Left kidney (tissue), 8 donors: ENCODE measurements at places on chromosomes 2 and 18. TPM values are rescaled to one million over a fixed set of nuclear protein-coding genes. Genes with fewer than 3 reads are reported as not detected.

DNA sequence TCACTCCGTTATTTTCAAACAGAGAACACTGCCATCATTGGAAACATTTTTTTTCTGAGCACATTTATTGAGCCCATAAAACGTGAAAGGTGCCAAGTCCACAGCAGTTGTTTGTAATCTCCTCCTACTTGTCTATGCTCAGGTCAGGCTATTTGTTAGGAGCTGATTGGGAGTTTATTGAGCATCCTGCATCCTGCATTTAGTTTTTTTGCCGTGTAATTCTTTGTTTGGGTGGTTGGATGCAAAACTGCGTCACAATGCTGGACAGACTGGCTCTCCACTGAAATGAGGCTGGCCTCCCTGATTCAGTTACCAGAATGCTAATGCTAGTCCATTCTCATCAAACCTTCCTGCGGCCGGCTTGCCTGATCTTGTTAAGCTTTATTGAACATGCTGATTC lies 71.4 kb downstream of the RAPGEF4 start:
- peak; percentile 14 for DNase-seq

GRCh38 chr2:214575030-214575429 lies 164.2 kb downstream of the VWC2L start:
- DNase-seq, result no peak

The HPCAL1 gene
- polyA plus RNA-seq, result 22.7 TPM

- DNase-seq, result no peak
These were observed 87.8 kb downstream of the NOL10 start for GRCh38 chr2:10601866-10602566.

DNA sequence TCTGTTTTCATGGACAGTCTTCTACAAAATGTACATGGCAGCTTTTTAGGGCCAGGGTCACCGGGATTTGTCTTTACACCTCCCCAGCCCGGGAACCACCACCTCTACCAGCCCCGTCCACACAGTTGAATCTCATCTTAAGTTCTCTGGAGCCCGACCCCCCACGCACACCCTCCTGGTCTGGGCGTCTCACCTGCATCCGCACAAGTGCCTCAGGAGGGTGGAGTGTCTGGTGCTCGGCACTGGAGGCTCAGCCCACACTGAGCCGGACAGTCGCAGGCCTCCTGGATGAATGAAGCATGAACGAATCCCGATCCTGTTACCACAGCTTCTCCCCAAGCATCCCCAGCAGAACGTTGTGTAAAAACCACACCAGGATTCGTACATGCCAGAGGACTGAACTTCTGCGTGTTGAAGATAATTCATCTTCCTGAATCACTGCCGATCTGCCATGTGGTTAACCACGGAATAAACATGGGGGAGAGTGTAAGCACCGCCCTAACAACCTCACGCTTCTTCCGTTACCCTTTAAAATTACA lies 162.0 kb downstream of the RTP5 start:
- DNase-seq, result no peak

- no peak for DNase-seq
These were observed 202 bp downstream of the MCEE start for GRCh38 chr2:71129902-71130151.

- no peak for DNase-seq
These were observed 124.9 kb downstream of the PRKCE start for GRCh38 chr2:45776160-45776955.

The SH3RF3 gene
- polyA plus RNA-seq, result 4.0 TPM

The DNAJC5G gene
- 2.0 TPM for polyA plus RNA-seq

- DNase-seq, result no peak
These were observed 1.7 kb downstream of the NAT8 start for GRCh38 chr2:73640511-73640911.

- DNase-seq, result no peak
These were observed 69.8 kb upstream of the WIPF1 start for GRCh38 chr2:174667250-174667860.

The FEV gene
- not detected for polyA plus RNA-seq

DNA sequence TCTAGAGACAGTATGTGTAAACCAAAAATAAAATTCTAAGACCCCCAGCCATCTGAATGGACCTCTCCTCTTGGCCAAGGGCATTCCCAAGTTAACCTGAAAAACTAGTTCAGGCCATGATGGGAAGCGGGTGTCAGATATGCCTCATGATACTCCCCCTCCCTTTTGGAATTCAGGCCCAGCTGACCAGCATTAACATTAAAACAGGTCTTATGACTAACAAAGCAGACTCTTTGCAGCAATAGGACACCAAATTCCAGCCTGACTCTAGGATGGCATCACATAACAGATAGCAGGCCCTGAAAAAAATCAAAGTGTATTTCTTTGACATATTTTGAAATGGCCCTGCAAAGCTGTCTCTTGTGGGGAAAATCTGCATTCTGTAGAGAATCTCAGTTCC lies 73.3 kb upstream of the L3MBTL4 start:
- no peak for DNase-seq

- no peak for DNase-seq
These were observed 290.2 kb downstream of the SOX11 start for GRCh38 chr2:5982193-5982902.

The BOLA3 gene
- polyA plus RNA-seq, result 25.8 TPM

DNA sequence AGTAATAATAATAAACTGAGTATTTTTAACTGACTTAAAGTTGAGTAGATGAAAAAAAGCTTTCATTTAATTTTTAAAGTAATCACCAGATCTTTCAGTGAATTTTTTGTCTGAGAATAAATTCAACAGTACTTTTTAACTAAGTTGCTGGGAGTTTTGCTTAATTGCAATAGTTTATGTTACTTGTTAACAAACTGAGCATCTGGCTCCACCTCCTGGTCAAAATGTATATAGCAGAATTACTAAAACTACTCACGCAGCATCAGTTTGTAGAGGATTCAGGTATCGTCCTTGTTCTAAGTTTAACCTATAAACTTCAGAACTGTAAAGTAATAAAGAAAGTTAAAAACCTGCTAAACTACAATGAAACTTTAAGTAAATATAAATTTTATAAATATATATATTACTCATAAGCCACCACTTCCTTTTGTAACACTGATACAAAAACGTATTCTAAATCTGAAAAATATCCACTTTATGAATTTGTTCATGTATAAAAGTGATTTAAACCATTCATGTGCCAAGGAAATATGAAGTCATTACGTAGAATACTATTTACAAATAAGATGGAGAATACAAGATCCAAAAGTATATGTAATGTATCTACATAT lies 21.3 kb downstream of the NOL10 start:
- peak; percentile 69 for DNase-seq

DNA sequence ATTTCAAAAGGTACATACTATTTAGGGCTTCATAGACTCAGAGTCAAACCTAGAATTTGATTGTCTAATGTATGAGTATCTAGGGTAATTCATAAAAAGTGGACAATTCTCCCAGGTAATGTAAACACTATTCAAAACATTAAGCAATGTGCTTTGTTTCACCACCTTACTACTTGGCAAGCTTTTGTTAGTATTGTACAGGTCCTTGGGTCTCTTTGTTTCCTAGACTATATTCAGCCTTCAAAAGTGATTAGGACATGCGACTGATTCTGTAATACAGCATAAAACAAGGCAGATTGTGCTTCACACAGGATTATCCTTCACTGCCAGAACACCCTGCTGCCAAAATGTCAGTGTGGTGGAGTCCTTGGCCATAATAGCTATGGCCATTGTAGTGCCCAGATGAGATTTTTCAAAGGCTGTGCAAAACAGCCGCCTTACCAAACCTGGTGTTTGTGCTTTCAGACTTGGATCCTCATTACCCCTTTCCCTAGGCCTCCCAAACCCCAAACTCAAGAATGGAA lies 90.1 kb upstream of the CAVIN2 start:
- DNase-seq, result no peak

DNA sequence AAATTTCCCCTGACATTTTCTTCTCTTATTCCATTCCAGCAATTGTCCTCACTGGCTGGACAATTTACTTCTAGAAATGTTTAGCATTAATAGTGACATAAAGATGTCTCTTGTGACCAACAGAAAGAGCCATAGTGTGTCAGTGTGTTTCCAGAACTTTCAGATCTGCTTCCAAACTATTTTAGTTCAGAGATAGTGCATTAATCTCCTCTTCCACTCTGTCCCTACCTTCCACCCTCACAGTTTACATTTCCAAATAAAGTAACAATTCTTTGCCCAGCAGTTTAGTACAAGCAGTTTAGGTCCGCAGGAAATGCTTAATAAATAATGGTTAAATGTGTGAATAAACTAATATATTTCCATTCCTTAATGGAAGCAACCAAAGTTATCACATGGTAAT lies 24.5 kb upstream of the RAPGEF4 start:
- DNase-seq, result no peak

The GALNT14 gene
- polyA plus RNA-seq, result 47.6 TPM

- DNase-seq, result no peak
These were observed 36.4 kb downstream of the STK39 start for GRCh38 chr2:168210895-168211570.

DNA sequence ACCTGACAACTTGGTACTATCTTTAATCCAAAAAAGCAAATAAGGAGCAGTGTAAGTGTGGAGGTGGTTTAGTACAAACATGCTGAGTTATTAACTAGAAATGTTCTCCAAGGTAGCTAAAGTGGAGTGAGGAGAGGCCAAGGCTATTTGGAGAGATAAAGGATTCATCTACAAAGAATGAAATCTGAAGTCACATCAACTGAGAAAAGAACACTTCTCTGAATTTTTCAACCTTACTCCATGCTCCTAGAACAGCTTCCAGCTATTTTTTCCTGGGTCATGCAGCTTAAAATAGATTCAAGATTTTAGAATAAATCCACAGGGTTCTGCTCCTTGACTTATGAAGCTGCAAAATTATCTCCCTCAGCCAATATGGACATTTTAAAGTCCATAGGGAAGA lies 18.7 kb downstream of the IMMT start:
- no peak for DNase-seq

GRCh38 chr2:172172513-172173173 lies 69.9 kb upstream of the DLX2 start:
- DNase-seq, result peak; percentile 62

GRCh38 chr18:23244401-23244800 lies 109.1 kb downstream of the CABLES1 start:
- no peak for DNase-seq

GRCh38 chr2:196902828-196903227 lies 23.7 kb downstream of the PGAP1 start:
- DNase-seq, result no peak

The DAW1 gene
- polyA plus RNA-seq, result 0.52 TPM

DNA sequence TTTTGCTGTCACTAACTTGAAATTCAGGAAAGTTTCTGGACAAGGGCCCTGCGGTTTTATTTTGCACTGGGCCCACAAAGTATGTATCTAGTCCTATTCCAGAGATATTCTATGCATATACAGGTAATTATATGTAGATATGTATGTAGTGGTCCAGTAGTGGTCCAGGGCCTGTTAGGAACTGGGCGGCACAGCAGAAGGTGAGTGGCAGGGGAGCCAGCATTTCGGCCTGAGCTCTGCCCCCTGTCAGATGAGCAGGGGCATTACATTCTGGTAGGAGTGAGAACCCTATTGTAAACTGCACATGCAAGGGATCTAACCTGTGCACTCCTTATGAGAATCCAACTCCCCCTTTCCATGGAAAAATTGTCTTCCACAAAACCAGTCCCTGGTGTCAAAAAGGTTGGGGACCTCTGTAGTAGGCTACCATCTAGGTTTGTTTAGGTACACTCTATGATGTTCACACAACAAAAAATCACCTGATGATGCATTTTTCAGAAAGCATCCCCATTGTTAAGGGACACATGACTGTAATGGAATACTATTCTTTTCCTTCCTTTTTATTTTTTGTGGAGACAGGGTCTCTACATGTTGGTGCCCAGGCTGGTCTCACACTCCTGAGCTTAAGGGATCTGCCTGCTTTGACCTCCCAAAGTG lies 2.8 kb upstream of the PPP4R3B start:
- DNase-seq, result no peak

The SLC40A1 gene
- 121 TPM for polyA plus RNA-seq

DNA sequence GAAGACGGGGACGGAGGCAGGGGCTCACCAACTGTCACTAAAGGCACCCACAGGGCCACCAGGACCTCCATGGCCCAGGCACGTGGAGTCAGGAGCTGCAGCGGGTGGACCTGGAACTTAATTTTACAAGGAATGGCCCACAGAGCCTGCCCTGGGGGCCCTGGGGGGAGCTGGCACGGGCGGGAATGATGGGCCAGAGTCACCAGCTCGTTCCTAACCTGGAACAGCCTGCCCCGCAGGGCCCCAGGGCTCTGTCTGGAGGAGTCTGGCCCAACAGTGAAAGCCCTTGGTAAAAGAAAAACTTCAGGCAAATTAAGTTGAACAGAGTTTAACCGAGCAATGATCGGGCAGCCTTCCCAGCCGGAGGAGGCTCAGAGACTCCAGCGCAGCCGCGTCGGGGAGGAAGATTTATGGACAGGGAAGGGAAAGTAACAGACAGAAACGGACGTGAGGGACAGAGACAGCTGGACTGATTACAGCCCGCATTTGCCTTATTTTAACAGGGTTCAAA lies 118.4 kb upstream of the TMEM18 start:
- DNase-seq, result peak; percentile 43

DNA sequence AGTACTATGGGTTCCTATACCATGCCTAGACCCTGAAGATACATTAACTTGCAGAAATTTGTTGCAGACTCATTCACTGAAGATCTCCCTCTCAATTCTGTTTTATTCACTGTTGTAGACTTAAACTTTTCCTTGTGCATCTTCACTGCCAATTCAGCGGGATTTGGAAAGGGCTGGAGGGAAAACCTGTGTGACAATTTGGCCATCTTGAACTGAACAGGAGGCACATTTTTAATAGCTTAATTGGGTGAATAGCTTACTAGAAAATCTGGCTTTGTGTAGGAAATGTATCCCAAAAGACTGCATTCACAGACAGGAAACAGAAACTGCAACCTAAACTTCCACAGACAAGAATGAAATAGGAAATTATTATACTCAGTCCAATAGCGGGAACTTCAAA lies 512.3 kb downstream of the XIRP2 start:
- DNase-seq, result no peak

DNA sequence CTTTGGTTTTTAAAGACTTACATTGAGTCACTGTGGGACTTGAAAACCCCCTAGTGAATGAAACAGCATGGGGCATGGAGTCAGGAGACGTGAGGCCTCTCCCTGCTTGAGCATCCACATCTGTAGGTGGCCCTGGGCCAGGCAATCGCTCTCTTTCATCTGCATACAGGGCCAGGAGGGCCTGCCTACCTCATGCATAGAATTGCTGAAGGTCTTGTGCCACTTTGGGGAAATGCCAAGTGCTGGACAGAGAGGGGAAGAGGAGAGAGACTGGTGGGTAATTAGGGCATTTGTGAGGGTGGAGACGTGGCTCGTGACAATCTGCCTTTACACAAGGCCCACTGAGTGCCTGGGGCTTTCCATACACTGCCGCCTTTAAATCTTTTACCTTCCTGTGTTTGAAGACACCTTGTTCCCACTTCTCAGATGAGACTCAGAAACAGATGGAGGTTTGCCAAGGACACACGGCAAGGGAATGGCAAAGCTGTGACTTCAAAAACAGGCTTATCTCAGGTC lies 322.2 kb upstream of the HS6ST1 start:
- DNase-seq, result no peak

- DNase-seq, result no peak
These were observed 106.8 kb upstream of the ZFP36L2 start for GRCh38 chr2:43333101-43333655.

DNA sequence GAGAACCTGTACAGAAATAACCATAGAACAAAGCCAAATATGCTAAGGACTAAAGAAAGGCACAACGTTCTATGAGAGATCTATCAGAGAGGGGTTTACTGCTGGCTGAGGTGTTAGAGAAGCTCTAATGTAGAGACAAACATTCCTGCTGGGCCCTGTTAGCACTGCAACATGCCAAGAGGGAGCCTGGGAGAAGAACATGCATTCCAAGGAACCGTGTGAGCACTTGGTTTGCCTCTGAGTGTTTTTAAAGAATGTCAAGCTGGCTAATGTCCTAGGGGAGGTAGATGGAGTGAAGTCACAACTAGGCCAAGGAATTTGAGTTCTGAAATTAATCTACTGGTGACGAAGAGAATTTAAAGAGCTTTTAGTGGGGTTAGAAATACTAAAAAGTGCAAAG lies 384.3 kb upstream of the LYPD1 start:
- no peak for DNase-seq
